Effector CD4-positive, alpha-beta T cell (primary cell): ENCODE measurements at places on chromosomes 2 and 18.

- no peak for DNase-seq
Measured at GRCh38 chr2:217828336-217828735, 174.5 kb downstream of the TNS1 start.

- DNase-seq: no peak
Measured at GRCh38 chr2:199659207-199659606, 191.8 kb downstream of the FTCDNL1 start.

GRCh38 chr2:100195942-100196341, 53.6 kb upstream of the AFF3 start:
- no peak for DNase-seq

DNA sequence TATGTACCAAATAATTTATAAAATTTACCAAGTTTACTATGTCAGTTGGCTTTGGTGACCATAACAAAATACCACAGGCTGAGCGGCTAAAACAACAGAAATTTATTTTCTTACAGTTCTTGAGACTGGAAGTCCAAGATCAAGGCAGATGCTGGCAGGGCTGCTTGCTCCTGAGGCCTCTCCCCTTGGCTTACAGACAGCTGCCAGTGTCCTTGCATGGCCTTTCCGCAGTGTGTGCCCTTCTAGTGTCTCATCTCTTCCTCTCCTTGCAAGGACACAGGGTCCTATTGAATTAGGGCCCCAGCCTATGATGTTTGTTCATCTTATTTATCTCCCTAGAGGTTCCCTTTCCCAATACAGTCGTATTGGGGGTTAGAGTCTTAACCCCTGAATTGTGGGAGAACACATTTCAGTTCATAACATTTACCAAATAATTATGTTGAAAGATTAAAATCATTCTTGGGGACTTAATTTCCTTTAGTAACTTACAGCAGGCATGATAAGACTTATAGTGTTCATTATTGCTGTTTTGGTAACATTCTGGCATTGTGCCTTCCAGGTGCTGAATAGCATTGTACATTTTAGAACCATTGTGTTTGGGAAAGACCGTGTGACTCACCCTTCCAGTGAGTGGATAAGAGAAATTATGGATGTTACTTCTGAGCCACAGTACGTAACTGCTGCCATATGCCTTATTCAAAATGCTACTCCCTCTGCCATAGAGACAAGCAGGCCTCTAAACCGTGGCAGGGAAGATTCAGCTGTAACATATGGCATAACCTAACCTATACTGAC, 317.5 kb downstream of the TMX3 start:
- DNase-seq: no peak

DNA sequence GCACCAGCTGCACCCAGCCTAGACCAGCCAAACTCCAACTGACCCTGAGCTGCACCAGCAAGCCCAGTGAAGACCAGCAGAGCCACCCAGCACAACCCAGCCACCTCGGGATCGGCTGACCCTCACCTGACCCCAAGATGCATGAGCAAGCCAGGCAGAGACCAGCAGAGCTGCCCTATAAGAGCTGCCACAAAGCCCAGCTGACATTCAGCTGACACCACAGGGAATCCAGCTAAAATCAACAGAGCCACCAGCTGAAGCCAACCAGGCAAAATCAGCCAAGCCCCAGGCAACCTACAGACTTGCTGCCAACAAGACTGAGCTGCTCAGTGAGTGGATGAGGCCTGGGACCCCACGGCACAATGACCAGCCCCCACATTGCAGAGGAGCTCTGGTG, 54.6 kb downstream of the CYP27C1 start:
- DNase-seq: no peak
